Erythroblast (primary cell): ENCODE measurements at places on chromosomes 2 and 18.

- no peak for DNase-seq
These were observed 19.0 kb upstream of the SERPINB2 start for GRCh38 chr18:63868546-63868945.

- no peak for DNase-seq
These were observed 32.1 kb downstream of the COX7A2L start for GRCh38 chr2:42328923-42329322.

GRCh38 chr18:50722311-50722710, 97.5 kb downstream of the MRO start:
- DNase-seq, result no peak

GRCh38 chr2:121992700-121993099, 237.2 kb downstream of the TSN start:
- DNase-seq, result no peak

GRCh38 chr2:61262699-61263098, 100.7 kb downstream of the C2orf74 start:
- no peak for DNase-seq
